ENCODE measurements at places on chromosomes 1 and 21.
A peak's percentile ranks its signal among the peaks of the same experiment; 100 is the strongest.

DNA sequence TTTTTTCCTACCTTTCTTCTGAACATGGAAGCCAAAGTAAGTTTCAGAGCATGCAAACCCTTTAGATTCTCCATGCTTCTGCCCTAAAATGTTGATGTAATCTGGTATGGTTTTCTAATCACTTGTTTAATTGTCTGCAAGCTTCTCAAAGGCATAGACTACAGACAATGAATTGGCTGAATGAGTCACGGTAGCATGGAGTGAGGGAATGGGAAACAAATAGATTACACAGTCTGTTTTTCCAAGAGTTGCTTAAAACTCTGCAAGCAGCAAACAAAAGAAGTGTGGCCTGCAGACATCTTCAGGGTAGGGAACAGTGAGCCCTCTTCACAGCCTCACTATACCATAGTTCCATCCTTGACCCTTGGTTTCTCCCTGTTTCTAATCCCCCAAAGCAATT is 326.0 kb downstream of the BARHL2 start:
- no peak for DNase-seq

DNA sequence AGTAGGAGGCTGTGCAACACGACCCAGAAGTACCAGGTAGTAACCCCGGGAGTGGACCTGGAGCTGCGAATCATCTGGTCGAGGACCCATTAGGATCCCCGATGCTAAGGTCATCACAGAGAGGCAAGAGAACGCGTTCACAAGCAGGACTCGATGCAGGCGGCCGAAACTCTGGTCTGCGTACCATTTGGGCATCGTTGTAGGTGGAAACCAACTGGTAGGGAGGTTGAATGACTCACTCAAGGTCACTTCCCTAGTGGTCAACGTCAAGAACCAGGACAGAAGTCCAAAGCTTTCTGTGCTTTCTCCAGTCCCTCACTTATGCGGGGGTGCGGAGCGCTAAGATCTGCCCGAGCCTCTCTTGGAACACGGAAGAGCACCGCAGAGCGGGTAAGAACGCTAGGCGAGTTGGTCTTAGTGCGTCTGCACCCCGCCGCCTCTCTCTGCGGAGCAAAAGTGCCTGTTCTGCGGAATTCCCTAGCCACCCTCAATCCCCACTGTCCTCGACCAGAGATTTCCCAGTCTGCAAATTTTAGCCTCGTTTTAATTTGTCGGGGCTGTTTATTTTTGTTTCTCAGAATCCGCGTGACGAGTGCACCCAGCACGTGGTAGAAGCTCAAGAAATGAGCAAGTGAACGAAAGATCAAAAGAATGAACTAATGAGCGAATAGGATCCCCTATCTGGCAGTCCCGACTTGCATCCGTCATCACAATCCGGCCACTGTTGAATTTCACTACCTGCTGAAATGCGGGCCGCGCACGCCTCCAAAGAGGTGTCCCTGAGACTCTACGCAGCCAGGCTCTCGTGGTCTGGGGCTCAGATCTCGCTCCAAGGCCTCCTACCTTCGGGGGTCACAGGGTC is 12.2 kb downstream of the HLX start:
- DNase-seq = no peak

DNA sequence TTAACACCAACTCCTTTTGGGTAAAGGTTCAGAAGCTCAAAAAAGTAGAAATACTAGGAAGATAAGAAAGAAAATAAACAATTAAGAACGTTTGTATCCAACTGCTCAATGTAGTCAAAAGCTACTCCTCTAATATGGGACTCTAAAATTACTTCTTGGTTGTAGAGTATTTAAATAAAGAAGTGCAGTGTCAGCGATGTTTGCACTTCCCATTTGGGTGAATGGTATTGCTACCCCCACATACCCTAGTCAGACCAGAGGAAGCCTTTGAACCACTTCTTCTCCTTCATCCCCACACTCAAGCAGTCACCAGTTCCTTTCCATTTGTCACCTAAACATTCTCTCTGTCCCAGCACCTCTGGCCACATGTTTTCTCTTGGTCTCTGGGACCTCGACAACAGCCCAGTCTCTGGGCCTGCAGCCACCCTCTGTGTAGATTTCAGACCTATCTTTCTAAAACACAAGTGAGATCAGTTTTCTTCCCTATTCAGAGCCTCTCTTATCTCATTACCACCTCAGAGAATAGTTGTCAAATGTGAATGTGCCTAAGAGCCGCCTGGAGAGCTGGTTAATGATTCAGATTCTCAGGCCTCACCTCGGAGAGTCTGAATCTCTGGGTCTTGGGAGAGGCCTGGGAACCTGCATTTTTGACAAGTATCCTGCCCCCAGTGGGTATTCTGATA is 109.8 kb downstream of the OMA1 start:
- DNase-seq = no peak

- no peak for DNase-seq
Measured at GRCh38 chr1:64041371-64042131, 161.9 kb upstream of the UBE2U start.

DNA sequence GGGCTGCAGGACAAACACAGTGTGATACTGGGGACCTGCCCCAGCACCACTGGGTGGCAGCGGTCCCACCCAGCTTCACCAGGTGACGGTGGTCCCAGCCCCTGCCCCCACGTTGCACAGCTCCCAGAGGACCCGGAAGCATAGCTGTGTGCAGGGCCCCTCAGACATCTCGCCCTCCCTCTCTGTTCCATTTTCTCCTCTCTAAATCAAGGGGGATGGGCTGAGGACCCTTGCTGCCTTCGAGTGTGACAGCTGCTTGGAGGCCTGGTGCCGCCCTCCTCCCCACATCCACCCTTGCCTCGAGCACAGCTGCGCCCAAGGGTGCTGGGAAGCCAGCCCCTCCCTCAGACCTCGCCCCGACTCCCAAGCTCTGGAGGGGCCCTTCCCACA is 16.1 kb upstream of the LRRC3 start:
- no peak for DNase-seq

- DNase-seq = no peak
Measured at GRCh38 chr1:169186106-169186505, 79.6 kb downstream of the ATP1B1 start.

DNA sequence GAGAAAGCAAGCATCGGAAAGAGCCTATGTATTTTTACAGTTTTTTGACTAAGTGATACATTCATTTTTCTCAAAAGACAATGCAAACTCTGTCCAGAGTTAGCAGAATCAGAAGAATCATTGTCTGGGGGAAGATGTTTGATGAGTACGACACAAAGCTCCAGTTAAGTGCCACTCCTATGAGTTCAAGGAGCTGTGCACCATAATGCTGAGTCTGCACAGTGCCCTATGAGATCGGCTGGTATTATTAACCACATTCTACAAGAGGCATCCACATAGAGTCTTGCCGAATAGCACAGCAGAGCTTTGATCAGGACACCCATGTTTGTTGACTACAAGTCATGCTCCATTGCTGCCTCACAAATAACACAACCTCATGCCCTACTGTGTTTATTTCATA is 54.9 kb upstream of the RAP1GAP start:
- DNase-seq = no peak

- no peak for DNase-seq
Measured at GRCh38 chr1:232178191-232178590, 451.7 kb downstream of the SIPA1L2 start.

- DNase-seq = no peak
Measured at GRCh38 chr1:40782371-40782956, 1.1 kb upstream of the KCNQ4 start.

GRCh38 chr1:65388908-65389695 is 31.4 kb upstream of the LEPR start:
- DNase-seq = no peak

DNA sequence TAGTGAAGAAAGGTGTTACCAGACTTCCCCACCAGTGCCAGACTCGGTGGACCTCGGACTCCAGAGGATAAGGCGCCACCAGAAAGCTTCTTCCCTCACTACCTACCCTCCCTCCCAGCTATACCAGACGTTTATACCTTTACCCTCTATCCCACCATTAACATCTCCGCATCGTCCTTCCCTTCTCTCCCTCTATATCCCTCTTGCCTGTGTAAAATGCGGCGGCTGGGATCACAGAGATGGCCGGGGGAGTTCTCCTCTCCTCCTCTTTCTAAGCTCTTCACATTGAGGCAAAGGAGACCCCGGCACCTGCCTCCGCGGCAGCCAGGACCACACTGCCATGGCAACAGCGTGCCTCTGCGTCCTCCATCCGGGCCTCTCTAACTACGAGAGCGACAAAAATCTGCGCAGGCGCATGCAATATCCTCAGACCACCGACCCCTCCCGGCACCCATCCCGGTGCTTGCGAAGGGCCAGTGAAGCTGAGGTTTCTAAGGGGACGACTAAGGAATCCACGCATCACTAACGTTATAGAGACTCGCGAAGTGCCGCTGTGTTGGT is at the start of gene CCDC181:
Gene CCDC181, minus strand, starts transcription at position 394 of the 561 bp plus-strand sequence. CDS start 2,547 bp downstream, outside the sequence.
- DNase-seq = peak; percentile 87

- DNase-seq = no peak
Measured at GRCh38 chr1:23118957-23119792, 49.5 kb downstream of the LUZP1 start.

DNA sequence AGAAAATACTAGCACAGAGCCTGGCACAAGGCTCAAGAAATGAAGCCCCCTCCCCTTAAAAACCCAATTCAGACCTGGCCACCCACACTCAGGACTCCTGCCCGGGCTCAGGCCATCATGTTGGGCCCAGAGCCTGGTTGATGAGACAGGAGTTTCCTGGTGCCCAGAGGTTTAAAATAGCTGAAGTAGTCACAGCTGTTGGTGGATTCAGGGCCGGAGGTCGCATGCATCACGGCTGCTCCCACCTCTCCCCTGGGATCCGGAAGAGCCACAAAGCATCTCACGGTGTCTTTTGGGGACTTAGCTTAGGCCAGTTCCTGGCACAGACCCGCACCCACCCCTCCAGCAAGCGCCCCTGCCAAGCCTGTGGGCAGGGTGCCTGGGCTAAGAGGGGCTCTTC is 2.6 kb upstream of the PADI2 start:
- no peak for DNase-seq

DNA sequence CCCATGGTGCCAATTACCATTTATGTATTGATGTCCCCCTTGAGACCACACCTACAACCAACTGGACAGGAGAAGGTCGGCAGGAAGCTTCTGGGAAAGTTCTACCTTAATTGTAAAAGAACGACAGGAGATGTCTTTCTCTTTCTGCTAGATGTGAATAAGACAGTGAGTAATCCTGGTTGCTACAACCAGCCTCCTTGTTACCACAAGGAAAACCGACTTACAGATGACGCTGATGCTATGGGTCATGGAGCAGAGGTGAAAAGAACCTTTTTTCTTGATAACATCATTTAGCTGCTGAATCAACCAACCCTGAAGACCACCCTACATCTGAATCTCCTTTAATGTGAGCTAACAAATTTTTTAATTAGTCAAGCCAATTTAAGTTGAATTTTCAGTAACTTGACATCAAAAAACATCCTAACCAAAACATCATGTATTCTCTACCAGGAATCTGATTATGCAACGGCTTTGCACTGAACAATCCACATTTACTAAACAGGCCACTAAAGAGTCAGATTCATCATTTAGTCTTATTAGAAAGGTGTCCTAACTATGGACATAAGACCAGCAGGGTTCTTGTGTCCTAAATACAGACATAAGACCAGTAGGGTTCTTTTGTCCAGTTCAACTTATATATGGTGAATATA is 23.0 kb downstream of the RGS2 start:
- no peak for DNase-seq

GRCh38 chr1:211501711-211502400 is 9.9 kb upstream of the RD3 start:
- no peak for DNase-seq

GRCh38 chr1:243596431-243597062 is 253.5 kb downstream of the AKT3 start:
- DNase-seq = no peak

GRCh38 chr21:45640888-45641479 is 2.5 kb upstream of the PCBP3 start:
- DNase-seq = no peak

GRCh38 chr21:46033410-46034400 is 52.1 kb downstream of the COL6A1 start:
- DNase-seq = no peak

- no peak for DNase-seq
Measured at GRCh38 chr1:222880587-222880986, 65.7 kb downstream of the DISP1 start.

DNA sequence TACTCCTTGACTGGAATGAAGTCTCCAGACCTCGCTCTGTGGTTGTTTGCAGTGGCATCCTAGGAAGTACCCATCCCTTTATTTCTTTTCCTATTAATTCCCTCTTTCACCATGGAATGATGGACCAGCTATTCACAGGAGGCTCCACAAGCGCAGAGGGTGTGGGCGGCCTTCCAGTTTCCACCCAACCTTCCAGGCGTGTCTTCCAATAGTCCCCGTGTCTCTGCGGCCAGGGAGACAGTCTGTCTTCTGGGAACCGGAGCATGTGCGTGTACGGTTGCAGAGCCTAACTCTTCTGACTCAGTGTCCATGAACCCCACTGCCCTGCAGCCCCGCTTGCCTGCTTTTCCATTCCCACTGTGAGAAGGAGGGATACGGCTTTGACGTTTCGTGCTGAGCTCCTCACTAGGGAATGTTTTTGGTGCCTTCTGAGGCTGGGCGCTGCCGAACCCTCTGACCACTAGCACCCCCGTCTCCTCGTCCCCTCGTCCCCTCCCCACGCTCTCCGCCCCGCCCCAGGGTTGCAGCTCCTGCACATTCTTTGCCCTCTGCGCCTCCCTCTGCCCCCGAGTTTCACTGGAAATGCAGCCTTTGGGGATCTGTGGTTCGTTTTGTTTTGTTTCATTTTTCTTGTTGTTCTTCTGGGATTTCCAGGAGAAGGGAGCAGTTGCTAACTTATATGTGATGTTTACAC is 26.3 kb upstream of the FAM3B start:
- DNase-seq = no peak
